ENCODE measurements at places on chromosomes 1 and 21.

- no peak for DNase-seq
Observed at GRCh38 chr1:227451954-227452353, 111.4 kb upstream of the ZNF678 start.

- no peak for DNase-seq
Observed at GRCh38 chr1:53145051-53145600, 2.7 kb upstream of the SLC1A7 start.

DNA sequence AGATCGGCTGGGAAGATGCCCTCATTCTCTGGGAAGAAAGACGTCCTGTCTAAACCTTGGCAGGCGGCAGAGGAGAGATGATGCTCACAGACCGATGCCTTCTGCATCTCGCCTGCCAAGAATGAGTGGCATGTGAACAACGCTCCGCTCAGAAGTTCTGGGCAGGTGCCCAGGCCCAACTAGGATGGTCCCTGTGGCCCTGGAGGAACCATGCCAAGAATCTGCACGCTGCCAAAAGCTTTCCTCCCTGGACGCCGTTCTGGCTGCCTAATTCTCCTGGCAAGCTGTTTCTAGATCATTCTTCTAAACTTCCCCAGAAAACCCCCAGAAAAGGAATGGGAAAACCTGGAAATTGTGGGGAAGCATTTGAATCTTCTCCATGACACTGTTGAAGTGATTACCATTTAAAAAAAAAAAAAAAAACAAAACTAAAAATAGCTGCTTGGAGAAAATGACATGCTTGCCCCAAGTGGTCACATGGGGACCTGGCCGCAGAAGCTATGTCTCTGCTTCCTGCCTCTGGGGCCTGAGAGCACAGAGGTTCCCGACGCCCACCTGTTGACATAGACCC is 440.9 kb downstream of the PRDM2 start:
- no peak for DNase-seq

DNA sequence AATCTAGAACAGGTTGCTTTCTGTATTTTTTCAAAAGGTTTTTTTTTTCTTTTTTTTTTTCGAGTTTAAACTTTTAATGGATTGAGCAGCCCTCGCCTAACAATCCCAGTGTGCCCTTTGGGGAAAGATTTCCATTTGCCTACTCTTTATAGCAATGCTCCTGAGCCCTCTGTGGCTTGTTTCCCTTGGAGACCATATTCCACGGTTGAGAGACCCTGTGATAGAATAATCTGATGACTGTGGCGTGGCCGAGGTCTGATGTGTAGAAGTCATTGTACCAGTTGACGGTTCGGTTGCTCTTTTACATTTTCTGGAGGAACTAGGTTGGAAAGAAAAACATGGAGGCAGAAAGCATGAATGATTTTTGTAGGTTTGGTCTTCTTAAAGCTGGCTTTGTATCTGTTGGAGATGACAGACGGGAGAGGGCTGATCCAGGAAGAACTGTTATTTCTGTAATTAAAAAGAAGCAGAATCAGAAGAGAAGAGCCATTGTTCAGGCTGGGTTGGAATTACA is 305.7 kb upstream of the NRIP1 start:
- no peak for DNase-seq

DNA sequence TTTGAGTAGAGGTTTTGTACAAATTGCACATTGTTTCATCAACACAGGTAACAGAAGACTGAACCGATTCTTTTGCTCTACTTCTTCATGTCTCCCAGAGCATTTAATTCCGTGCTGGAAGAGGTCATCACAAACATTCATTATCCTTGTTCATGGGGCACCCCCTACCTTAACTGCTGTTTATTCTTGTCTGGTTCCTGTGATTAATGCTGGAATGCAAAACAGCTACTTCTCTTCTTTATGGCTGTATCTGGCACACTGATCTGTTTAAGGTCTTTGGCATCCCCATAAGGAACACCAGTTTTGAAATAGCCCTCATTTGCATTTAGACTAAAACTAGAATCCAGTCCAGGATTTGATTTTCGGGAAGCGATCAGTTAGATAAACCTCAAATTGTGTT is 42.2 kb downstream of the NTNG1 start:
- no peak for DNase-seq

DNA sequence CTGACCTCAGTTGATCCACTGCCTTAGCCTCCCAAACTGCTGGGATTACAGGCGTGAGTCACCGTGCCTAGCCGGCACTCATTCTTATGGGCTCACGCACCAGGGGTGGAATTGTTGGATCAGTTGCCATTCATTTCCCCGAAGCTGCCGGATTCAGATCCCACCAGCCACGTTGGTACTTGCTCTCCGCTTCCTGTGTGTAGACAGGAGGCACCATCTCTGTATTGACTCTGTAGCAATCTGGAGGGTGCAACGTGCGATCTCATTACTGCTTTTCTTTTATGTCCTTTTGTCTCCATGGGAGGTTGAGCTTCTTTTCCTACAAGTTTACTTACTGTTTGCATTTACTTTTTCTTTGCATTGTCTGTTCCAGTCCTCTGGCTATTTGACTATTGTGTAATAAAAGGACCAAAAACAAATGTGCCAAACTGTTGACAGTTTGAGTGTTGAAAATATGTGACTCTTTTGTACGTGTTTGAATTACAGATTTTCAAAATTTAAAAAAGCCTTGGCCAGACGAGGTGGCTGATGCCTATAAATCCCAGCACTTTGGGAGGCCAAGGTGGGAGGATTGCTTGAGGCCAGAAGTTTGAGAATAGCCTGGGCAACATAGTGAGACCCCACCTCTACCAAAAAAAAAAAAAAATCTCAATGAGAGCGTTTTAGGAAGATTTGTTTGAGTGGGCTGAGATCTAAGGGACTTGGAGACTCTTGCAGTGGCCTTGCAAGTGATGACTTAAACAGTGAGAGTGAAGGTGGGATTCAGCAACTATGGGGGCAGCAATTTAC is 39.1 kb downstream of the SPSB1 start:
- no peak for DNase-seq

DNA sequence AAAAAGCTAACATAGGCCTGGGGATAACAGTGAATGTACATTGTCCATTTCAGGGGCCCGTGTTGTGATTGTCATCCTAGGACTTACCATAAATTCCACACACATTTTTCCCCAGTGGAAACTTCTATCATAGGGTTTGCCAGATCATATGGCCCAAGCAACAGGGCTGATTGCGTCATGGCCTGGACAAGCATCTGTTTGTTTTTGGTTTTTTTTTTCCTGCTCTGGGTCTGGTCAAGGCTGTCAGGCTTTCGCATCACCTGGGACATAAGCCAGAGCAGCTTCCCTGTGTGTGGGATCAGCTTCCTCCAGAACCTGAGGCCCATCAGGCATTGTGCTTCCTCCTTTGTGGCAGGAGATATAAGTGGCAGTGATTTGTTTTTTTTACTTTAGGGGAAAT is 598.5 kb upstream of the USP24 start:
- no peak for DNase-seq

GRCh38 chr1:53315046-53315445 is 12.8 kb downstream of the LRP8 start:
- DNase-seq, result no peak

GRCh38 chr1:57591842-57592241 is 168.0 kb upstream of the DAB1 start:
- no peak for DNase-seq

DNA sequence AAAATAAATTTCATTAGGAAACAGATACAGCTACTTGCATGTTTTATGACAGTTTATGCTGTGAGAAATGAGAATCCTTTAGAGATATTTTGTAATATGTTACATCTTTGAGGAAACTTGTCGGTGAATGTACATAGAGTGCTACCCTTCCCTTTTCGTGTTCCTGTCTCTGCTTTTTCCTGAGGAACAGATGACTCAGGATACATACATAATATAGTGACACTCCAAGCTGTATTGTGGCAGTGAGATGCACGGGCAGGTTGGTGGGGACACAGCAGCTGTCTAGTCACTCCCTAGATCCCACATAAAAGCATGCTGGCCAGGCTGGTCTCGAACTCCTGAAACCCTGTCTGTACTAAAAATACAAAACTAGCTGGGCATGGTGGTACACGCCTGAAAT is 20.9 kb upstream of the MARK1 start:
- DNase-seq, result no peak

- DNase-seq, result no peak
Observed at GRCh38 chr1:152048416-152049009, 11.7 kb upstream of the S100A11 start.

- DNase-seq, result no peak
Observed at GRCh38 chr1:170562646-170563338, 30.8 kb downstream of the GORAB start.

- no peak for DNase-seq
Observed at GRCh38 chr1:234600418-234601281, 9.3 kb downstream of the IRF2BP2 start.

DNA sequence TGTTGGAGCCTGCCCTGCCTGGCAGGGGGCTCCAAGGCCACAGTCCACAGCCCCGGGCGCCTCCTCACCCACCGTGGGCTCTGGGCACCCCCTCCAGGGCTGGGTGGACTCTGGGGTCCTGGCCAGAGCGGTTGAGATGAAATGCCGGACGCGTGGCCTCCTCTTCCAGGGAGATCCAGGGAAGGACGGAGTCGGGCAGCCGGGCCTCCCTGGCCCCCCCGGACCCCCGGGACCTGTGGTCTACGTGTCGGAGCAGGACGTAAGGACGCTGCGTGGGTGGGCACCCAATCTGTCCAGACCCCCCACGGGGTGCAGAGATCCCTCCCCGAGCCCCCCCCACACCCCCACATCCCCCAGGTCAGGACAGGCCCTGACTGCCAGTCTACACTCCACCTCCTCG is 51.2 kb downstream of the SLC19A1 start:
- no peak for DNase-seq

- DNase-seq, result no peak
Observed at GRCh38 chr1:224380003-224380402, 23.3 kb downstream of the CNIH4 start.

DNA sequence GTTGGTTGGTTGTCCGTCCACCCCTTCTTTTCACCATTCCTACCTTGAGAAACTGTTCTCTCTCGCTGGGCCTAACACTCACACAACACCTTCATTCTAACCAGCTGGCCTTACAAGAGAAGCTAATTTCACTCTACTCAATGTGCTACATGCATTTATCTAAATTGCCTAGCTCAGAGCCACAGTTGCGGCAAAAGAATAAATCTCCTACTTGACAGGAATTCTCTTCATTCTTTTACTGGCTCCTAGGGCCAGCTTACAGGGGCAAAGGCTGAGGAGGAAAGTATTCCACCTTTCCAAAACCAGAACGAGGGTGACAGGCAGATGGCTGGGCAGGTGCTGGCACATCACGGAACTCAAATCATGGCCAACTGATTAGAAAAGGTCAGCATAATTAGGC is 6.5 kb downstream of the F3 start:
- no peak for DNase-seq

- no peak for DNase-seq
Observed at GRCh38 chr1:224251741-224252146, 68.7 kb downstream of the DEGS1 start.

DNA sequence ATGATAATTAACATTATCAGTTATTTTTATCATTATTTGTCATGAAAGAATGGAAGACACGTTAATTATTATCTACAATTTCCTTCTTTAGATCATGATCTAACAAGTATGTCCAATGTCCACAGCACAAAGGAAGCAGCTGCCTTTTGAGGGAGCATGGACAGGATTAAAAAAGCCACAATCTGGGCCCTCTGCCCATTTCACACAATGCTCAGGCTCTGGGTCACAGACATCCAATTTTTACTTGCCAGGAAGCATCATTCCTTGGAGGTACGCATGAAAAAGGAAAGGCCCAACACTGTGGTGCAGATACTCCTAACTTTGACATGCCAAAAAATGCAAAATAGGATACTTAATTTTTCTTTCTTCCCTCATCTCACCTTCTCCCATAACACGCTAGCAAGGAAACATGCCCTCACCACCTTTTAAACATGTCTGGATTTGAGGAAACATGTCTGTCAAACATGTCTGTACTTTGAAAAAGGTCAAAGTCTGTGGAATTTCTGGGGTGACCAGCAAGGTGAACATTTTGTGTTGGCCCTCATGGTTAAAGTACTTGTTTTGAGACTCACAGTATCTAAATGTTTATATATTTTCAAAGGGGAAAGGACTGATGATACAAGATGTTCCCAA is 40.0 kb downstream of the GADD45A start:
- no peak for DNase-seq

DNA sequence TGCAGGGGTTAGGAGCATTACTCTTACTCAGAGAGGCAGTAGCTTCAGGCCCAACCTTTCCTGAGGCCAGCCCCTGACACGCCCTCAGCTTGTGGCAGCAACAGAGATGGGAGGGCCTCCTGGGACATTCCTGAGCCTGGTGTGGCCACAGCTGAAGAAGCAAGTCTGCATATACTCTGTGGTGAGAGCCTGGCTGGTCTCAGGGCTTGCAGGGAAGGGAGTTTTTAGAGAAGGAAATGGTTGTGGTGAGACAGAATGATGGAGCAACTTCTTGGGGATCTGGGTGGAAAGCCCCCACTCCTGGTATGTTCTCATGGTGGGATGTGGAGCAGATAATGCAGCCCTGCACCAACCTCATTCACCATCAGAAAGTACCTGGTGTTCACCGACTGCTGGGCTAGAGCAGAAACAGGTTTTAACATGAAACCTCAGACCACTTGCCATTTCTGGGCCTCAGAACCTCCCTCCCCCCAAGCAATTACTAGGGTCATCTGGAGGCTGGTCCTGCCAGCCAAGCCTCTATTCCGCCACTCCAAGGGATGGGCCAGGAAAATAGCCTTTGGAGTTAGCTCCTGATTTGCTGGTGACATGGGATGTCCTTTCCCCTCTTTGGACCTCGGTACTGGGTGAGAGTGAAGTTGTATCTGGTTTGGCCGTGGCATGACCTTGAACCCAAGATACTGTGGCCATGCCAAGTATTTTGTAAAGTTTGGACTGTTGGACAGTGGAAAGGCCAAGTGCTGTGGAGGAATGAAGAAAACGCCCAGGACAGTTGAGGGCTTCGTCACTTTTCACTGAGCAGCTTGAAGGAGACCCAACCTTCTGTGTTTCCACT is 28.1 kb upstream of the RNF19B start:
- no peak for DNase-seq

DNA sequence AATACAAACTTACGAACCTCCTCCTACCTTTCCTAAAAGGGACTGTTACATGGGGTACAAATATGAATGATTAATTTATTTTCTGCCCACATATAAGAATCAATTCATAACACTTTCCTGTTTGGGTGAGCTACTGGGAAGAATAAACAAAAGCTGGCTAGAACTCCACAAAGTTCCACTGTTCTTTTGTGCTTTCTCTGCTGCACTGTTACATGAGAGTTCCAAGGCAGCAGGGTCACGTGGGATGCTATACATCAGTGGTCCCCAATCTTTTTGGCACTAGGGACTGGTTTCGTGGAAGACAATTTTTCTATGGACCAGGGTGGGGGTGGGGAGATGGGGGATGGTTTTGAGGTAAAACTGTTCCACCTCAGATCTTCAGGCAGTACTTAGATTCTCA is 2.2 kb upstream of the ANGPTL7 start:
- no peak for DNase-seq

DNA sequence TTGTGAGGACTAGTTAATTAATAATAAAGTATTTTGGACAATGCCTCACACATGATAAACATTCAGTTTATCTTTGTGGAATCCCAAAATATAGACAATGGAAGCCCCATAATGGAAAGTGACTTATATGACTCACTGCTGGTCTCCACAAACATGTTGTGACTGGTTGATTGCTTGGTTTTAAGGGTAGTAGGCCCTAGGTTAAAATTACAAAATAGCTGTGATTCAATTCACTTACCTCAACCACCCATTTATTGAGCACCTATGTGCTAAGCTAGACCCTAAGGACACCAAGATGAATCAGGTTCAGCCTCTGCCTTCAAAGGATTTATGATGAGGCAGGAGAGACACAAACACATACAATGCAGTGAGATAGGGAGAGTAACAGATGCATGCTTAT is 42.4 kb downstream of the KANK4 start:
- no peak for DNase-seq

- DNase-seq, result no peak
Observed at GRCh38 chr1:89989799-89990198, 5.1 kb upstream of the ZNF326 start.

Data from activated naive CD4-positive, alpha-beta T cell (primary cell).